ENCODE measurements at places on chromosomes 13 and 19. TPM values are rescaled to one million over a fixed set of nuclear protein-coding genes. Genes with fewer than 3 reads are reported as not detected.
A peak's percentile ranks its signal among the peaks of the same experiment; 100 is the strongest.

Gene ONECUT3
- polyA plus RNA-seq, result not detected

Gene IQCN
- polyA plus RNA-seq, result 0.82 TPM

Gene CACNG6
- 0.04 TPM for polyA plus RNA-seq

Gene EPS8L1
- polyA plus RNA-seq, result 4.4 TPM

Gene MYO16
- polyA plus RNA-seq, result 0.04 TPM

Gene ZNF556
- not detected for polyA plus RNA-seq

Gene ZNF284
- 1.4 TPM for polyA plus RNA-seq

Gene SYNGR4
- not detected for polyA plus RNA-seq

Gene ZNF112
- 1.9 TPM for polyA plus RNA-seq

GRCh38 chr13:39498471-39499114 is 104.4 kb downstream of the LHFPL6 start:
- DNase-seq, result no peak

GRCh38 chr13:21849323-21849722 is 178.4 kb downstream of the FGF9 start:
- DNase-seq, result no peak

- no peak for DNase-seq
These were observed 163.1 kb upstream of the SERP2 start for GRCh38 chr13:44210525-44210924.

GRCh38 chr19:12137221-12137940 is 2.8 kb downstream of the ZNF20 start:
- no peak for DNase-seq

DNA sequence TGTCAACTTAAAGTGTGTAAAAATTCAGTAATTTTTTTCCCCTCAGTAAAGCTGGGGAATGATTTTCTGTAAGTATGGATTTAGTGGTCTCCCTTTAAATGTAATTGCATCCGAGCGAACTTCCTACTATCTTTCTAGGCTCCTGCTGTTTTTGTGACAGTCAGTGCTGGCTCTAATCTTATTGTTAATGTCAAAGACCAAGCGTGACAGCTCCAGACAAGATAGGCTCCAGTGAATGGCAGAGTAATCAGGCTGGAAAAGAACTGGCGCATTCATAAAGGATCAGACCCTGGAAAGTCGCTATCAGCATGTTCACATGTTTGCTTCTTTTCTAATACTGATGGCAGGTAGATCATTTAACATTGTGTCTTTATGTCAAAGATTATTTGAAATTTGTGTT is 908.0 kb upstream of the ATXN8OS start:
- DNase-seq, result no peak

DNA sequence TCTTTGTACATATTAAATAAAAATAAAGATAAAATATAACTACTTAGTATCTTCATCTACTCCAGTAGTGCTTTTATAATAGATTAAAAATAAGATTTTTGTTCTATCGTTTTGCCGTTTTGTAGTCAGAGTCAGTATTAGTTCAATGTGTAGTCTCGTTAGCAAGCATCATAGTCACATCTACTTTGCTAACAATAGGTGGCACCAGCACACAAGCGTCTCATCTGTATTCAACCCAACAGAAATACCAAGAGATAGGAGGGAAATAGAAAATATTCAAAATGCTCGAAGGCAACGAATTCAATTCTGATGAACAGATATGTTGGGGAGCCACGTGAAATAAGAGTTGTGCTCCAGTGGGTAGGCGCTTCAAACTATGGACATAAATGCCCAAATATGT is 21.4 kb upstream of the MICU2 start:
- no peak for DNase-seq

DNA sequence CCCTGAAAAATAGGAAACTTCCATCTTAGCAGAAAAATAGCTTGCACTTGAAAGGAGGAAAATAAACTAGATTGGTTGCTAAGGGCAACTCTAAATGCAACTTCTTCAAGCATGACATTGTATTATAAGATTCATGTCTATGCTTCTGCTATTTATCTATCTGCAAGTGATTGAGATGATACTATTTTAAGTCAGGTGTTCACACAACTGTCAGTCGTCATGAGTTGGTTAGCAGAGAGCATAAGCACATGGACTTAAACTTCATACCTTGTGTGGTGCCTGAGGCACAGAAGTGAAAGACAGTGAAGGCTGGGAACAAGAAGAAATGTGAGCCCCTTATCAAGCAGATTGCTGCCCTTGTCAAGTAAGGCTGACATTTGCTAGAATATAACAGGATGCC is 82.9 kb downstream of the SLITRK5 start:
- DNase-seq, result no peak

- DNase-seq, result no peak
These were observed 295.8 kb downstream of the COG6 start for GRCh38 chr13:39951301-39951700.

DNA sequence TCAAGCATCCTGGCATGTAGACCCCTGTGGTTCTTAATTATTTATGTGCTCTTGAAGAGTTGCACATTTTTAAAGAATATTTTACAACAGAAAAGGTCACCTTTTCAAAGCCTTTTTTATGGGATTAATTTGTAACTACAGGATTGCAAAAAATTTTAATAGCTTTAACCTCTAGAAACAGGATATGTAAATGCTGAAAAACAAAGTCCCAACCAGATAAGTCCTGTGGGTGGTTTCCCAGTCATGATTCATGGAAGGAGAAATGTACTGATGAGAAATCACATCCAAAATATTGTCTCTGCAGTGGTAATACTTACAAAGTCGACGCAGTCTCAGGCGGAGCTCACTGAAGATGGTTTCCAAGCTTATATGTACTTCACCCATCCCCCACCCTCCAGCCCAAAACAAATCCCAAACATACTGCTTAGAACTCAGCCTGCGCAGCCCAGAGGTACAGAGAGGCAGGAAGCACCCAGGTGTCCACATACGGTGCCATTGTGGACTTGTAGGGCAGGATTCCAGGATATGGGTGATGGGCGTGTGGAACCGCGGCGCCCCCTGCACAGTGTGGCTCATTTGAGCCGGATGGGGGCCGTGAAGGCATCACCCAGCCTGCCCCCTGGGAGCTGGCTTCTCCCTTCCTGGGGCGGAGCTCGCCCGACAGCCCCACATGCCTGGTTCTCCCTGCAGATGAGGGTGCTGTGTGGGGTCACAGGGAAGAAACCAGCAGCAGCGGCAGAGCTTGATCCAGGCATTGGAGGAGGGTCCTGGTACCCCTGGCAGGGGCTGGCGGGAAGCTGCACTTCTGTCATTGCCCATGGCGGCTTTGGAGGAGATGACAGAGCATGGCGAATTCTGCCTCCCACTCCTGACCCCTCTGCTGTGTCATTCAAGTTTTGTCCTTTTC is 101.2 kb downstream of the ATP11A start:
- DNase-seq, result no peak

DNA sequence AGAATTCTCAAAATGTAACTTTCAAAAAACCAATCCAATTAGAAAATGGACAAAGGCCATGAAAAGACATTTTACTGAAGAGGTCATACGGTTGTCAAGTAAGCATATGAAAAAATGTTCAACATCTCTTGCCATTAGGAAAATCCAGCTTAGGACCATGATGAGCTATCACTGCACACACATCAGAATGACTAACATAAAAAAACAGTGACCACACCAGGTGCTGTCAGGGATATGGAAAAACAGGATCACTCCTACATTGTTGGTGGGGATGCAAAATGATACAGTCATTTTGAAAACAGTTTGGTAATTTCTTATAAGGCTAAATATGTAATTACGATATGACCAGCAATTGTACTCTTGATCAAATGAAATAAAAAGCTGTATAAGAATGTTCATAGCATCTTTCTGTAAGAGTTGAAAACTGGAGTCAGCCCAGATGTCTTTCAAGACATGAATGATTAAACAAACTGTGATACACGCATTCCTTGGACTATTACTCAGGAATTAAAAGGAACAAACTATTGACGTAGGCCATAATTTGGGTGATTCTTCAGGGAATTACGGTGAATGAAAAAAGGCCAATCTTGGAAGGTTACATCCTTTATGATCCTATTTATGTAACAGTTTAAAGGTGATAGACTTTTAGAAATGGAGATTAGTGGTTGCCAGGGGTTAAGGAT is 26.9 kb upstream of the RCBTB2 start:
- DNase-seq, result no peak

DNA sequence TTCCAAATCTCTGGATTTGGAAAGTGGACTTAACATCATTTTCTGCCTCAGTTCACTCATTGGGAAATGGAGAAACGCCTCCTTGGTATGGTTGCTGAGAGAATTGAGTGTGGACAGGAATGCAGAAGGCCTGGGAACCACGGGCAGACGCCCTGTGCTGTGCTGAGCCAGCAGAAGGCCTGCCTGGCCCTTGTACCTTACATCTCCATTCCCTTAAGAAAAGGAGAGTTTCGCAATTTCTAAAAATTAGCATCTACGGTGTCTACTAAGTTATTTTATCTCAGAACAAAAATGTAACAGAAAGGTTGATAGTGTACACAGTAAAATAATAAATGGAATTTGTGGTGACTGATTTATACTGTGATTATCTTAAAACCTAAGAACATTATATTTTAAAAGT is 78.7 kb downstream of the IPO5 start:
- no peak for DNase-seq

DNA sequence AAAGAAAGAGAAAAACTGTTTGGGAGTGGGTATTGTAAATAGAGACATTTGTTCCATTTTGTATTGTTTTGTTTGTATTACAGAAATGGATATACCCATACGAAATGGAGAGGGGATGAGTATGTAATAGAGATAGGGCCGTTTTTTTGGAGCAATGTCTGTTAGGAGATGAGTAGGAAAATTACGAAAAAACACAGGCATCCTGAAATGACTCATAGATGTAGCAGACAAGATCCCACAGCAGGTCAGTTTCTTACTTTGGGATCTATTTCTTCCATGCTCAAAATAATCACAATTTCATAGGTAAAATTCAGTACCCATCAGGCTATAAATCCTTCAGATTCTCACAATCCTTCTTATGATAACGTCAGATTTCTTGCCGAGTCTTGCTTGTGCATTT is 779.4 kb upstream of the SLITRK1 start:
- no peak for DNase-seq

- no peak for DNase-seq
These were observed at the start of gene SYDE1 for GRCh38 chr19:15107061-15108010. TSS of gene SYDE1 (plus strand) at chr19:15107401. CDS start at chr19:15107434, 33 bp downstream.

- DNase-seq, result no peak
These were observed 757 bp downstream of the EGLN2 start for GRCh38 chr19:40799558-40800338.

DNA sequence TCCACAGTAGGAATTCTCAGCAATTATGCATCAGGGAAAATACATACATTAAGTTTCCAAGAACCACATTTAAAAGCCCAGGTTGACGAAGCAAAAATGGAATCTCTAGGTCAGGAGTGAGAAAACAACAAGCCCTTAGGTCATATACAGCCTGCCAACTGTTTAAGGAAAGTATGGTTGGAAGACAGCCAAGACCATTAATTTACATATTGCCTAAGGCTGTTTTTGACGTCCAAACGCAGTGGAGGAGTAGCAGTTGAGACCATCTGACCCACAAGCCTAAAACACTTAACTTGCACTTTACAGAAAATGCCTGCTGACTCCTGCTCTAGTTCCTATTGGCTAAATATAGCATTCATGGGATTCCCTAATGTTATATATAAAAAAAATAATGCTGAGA is 299.0 kb downstream of the ITGBL1 start:
- DNase-seq, result peak; percentile 11

DNA sequence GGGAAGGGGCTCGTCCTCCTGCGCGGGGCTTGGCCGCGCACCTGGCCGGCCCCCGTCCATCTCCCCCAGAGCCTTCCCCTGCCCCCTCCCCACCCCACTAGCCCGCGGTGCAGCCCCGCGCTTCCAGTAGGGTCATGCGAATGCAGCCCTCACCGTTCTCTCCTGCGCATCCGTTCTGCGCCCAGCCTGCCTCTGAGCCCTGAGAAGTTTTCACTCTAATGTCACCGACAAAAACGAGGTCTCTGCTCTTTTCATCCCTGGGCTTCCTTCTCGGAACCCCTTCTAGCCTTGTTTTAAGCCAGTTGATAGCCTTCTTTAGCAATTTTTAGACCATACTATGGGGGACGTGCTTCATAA is 97.4 kb downstream of the ATP8A2 start:
- DNase-seq, result no peak

- no peak for DNase-seq
These were observed 84.9 kb downstream of the ZIC5 start for GRCh38 chr13:99886706-99887105.

DNA sequence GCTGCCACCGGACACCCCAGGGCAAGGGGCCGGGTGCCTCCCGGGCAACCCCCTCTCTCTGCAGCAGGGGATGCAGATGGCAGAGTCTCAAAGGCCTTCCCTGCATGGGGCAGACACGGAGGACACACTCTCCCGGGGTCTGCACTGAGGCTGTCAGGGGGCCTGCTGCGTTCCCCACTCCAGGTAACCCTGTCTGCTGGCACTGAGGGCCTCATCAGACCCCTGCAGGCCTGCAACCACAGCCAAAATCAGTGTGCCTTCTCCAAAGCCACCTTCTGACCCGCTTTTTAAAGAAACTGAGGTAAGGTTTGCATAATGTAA is 93.9 kb downstream of the GNG7 start:
- DNase-seq, result no peak

- DNase-seq, result no peak
These were observed 5.3 kb downstream of the TMPRSS9 start for GRCh38 chr19:2365201-2365970.

Data from BJ (cell line).